ENCODE measurements at places on chromosomes 6 and 20.

DNA sequence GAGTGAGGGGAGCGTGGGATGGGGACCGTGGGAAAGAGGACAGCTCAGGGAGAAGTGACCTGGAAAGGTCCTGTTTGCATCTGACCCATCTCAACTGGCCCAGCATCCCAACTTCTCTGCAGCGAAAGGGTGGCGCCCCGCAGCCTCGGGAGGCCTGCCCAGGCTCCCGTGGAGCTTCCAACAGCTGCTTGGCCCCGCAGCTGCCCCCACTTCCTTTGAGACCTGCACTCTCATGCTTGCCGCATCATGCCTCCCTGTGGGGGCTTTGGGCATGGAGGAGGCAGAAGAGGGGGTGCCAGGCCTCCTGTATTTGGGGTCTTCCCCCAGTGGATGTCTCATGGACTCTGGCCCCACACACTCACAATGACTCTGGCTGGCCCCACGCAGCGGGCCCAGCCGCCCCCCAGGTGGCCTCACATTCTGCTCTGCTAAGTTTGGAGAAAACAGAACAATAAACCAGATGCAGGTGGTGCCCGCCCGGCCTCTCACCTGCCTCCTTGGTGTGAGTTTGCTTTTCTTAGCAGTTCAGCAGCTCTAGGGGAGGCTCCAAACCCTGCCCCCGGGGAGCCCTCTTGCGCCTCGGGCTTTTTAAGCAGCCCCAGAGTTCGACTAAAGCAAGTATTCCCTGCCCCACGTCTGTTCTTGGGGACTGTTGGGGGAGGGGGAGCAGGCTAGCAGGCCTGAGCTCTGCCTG is 40.7 kb downstream of the CPXM1 start:
- DNase-seq, result no peak

DNA sequence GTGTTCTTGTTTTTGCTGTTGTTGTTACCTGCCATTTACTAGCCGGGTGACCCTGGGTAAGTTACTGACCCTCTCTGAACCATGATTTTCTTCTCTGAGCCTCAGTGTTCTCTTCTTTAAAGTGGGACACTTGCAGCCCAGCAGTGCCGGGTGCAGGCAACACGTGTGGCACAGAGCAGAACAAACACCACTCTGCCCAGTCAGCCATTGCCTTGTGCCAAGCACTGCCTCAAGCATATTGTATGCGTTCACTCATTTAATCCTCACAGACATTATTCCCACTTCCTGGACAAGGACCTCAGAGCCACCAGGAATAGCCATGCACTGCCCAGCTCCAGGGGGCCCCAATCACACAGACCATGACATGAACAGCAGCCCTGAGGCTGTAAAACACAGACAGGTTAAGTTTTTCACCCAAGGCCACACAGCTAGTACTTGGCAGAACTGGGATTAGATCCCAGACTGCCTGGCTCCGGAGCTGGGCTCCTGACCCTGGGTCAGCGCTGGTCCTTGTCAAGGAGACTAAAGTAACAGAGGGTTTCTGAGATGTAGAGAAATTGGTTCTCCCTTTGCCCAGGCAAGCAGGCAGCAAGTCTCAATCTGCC is 74.0 kb upstream of the PTPN1 start:
- DNase-seq, result no peak

- DNase-seq, result no peak
These were observed 88.3 kb downstream of the SSR1 start for GRCh38 chr6:7224731-7225130.

DNA sequence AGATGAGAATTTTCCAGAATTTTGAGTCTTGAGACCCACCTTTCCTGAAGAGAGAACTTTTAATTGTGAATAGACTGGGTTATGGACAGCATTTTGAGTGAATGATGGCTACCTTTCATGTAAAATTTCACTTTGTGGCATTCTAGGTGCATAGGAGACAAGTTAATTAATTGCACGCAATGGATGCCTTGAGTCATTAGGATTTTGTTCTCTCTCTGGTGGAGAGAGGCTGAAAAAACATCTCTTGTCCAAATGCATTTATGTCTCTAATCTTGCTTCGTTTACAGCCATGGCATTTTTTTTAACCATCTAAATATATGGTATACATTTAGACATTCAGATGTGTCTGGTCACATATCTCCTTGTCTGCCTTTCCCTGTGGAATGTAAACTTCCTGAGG is 3.1 kb downstream of the RHAG start:
- no peak for DNase-seq

GRCh38 chr6:133767357-133767970 is 121.4 kb upstream of the TCF21 start:
- DNase-seq, result no peak

DNA sequence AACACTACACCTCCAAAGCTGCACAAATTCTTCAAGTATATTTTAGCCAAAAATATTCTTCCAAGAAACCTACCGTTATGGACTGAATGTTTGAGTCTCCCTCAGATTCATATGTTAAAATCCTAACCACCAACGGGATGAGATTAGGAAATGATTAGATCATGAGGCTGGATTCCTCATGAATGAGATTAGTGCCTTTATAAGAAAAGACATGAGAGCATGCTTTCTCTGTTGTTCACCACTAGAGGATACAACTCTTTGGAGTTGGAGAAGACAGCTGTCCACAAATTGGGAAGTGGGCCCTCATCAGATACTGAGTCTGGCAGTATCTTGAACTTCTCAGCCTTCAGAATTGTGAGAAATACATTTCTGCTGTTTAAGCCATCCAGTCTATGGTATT is 7.1 kb upstream of the SLC17A4 start:
- DNase-seq, result no peak

- DNase-seq, result no peak
These were observed 103.1 kb upstream of the SPACA1 start for GRCh38 chr6:87944541-87944954.

DNA sequence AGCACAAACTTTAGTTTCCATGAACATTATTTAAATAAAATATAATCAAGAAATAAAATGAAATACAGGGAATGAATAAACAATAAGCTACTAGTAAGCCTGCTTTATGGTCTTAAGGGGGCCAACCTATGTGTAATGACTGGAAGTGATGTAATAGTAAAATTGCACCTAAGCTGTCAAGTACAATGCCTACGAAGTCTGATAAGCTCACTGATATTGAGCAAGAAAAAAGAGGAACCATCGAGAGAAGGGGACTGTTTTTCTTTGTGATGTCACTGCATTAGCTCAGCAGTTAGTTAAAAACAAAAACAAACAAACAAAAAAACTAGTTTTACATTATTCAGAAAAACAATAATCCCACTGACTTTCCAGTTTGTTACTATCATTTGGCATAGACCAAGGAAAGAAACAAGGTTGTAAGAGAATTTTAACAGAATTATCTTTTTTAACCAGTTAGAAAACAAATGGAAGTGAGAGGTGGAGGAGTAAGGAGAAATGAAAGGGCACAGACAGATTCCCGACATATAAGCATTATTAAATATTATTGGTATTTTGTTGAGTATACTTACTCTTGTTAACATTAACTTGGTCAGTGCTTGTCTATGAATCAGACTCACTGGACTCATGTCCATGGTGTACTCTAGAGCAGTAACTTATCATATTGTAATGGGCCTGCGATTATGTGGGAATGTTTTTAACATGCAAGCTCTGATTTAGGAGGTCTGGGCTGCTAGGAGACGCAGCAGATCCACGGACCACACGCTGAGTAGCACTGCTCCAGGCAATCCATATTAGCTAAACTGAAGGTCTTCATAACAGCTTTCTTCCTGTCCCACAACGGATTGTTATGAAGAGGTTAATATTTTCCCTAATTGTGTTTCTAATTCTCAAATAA is 99.6 kb upstream of the HMGCLL1 start:
- no peak for DNase-seq

DNA sequence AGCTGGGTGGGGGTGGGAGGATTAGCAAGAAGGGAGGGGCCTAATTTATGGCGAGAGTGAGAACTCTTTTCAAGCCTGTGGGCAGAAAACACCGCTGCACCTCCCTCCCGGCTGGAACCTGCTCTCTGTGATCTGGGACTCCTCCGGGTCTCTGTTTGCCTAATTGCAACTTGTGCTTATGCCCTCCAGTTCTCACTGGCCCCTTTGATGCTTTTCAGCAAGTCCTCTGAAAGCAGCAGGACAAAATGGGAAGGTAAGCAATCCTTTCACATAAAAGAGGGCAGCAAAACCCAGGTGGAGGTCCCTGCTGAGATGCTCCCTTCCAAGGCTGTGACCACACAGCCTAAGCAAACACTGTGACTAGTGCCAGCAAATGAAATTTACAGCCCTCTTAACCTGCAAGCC is 523.0 kb upstream of the FLRT3 start:
- no peak for DNase-seq
